ENCODE measurements at places on chromosomes 4 and X.

GRCh38 chr4:110034026-110034393 lies 121.3 kb downstream of the EGF start:
- DNase-seq, result no peak

GRCh38 chr4:164989471-164989870 lies 12.0 kb upstream of the TRIM61 start:
- DNase-seq, result no peak

GRCh38 chrX:37912304-37912703 lies 64.9 kb upstream of the DYNLT3 start:
- DNase-seq, result no peak

DNA sequence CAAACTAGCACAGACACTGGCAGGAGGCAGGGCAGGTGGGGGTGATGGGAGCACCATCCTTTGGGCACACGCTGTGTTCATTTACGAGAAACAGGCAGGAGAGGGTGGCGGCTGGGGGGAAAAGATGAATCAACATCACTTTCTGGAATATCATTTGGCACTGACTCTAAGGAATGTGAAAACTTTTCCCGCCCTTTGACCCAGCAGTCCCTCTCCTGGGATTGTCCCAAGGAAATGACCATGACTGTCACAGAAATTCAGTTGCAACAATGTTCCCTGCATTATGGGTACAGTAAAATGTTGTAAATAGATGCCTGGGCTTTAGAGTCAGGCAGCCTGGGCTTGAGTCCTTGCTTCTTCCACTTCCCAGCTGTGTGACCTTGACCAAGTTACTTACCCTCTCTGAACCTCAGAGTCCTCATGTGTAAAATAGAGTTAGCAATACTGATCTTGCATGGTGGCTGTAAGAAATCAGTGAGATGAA lies 58.6 kb downstream of the ABLIM2 start:
- DNase-seq, result no peak

DNA sequence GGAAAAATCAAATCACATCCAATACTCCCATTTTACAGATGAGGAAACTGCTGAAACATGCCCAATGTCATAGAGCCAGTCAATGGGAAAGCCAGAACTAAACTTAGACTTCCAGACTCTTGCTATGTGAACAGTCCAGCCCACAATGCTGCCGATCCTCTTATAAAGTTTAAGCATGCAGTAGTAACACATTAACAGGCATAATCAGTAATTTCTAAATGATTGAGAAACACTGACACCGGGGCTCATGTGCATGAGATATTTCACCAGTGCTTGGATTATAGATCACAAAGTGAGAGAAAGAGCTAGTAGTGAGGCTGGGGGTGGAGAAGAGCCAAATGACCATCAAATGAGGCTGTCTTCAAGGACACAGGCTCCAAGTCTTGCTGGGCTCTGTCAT lies 2.5 kb downstream of the BDH2 start:
- DNase-seq, result no peak
